Left lung (tissue), 14 donors: ENCODE measurements at places on chromosomes 5 and 9. TPM values are rescaled to one million over a fixed set of nuclear protein-coding genes. Genes with fewer than 3 reads are reported as not detected.

DNA sequence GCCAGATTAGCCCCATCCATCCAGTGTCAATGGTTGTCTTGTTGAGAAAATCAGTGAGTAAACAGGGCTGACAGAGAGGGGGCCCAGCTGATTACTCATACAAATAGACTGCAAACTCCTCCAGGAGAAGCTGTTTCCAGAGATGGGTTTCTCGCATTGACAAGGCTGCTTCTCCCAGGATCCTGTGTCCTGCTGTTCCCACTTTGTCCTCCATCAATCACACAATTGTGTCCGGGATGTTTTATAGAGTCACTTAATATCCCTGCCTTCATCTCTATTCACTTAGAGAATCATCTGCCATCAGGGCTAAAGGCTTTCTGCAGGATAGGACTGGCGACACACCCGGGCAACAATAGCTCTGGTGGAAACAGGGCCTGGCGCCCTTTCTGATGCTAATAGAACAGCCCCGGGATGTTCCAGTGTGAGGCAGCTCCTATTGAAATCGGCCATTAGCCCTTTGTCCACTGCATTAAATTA, 71.7 kb upstream of the TBCA start:
- peaks cover 22% of the 10 kb centered on the region for H3K27me3 ChIP-seq
- no peaks in the 10 kb centered on the region for H3K36me3 ChIP-seq

DNA sequence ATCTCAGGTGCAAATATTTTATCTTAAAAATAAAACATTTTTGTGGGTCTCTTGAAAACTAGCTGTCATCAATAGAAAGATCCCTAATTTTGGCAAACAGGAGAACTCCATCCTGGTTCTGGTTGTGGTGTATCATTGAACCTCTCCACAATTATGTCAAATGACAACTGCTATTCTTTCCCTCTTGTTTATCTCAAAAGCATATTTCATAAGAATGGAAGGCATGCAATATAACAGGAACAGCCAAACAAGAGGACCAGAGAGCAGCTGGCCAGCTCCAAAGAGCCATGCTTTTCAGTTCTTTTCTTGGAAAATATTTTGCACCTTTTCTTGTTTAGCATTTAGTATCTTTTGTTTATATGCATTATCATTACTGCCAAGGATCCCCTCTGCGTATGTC, 125.4 kb downstream of the ADAMTS6 start:
- no peak for DNase-seq
- no peak overlapping the region for H3K27ac ChIP-seq
- no peaks in the 10 kb centered on the region for H3K4me1 ChIP-seq
- no peak overlapping the region for H3K4me3 ChIP-seq

GRCh38 chr5:64977779-64978178, 209.0 kb downstream of the CWC27 start:
- H3K4me3 ChIP-seq: no peak overlapping the region
- H3K36me3 ChIP-seq: no peaks in the 10 kb centered on the region
- H3K27me3 ChIP-seq: no peaks in the 10 kb centered on the region
- no peak overlapping the region for H3K27ac ChIP-seq

Gene IL5
- not detected for total RNA-seq

Gene DDX4
- not detected for total RNA-seq

Gene HRH2
- 4.1 TPM for total RNA-seq
